ENCODE measurements at places on chromosomes 4 and X.

GRCh38 chr4:8817096-8817812 is 54.4 kb downstream of the HMX1 start:
- DNase-seq, result no peak

- no peak for DNase-seq
These were observed 46.4 kb downstream of the ARHGEF38 start for GRCh38 chr4:105598787-105599186.

DNA sequence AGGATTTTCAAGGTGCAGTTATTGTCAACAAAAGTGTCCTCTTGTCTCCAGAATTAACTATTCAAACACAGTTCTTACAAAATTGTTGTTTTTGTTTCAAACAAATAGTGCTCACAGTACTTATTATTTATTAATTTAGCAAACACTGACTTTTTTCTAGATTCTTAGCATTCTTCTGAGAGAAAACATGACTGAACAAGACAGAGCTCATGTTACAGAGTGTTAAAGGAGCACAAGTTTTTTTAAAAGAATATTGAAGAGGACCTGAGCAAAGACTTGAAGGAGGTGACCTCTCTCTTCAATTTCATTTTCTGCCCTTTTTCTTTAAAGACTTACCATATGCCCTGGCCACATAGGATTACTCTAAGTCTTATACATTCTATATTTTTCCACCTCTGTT is 2220.3 kb upstream of the AGA start:
- DNase-seq, result no peak

- no peak for DNase-seq
These were observed 13.2 kb upstream of the MAN2B2 start for GRCh38 chr4:6561706-6562371.

GRCh38 chr4:105808750-105809041 is 86.6 kb upstream of the NPNT start:
- no peak for DNase-seq
